ENCODE measurements at places on chromosomes 2 and 18. TPM values are rescaled to one million over a fixed set of nuclear protein-coding genes. Genes with fewer than 3 reads are reported as not detected.

The SCN3A gene
- 0.24 TPM for total RNA-seq

The PLA2R1 gene
- total RNA-seq: 1.1 TPM

DNA sequence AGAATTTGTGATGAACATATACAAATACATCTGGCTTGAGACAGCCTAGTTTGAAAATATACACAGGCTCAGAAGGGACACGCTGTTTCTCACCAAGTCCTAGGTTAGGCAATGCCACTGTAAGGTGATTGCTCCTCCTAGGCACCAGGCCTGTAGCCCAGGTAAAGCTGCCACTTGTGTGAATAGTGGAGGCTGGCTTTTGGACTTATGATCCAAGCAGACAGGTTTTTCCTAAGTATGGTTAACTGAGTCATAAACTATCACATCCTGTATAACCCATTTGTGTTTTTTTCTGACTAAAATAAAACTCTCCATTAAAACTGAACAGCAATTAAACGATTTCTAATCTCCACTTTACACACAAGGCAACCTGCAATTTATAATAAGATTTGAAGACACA lies 81.0 kb downstream of the SEMA4F start:
- no peak for DNase-seq

DNA sequence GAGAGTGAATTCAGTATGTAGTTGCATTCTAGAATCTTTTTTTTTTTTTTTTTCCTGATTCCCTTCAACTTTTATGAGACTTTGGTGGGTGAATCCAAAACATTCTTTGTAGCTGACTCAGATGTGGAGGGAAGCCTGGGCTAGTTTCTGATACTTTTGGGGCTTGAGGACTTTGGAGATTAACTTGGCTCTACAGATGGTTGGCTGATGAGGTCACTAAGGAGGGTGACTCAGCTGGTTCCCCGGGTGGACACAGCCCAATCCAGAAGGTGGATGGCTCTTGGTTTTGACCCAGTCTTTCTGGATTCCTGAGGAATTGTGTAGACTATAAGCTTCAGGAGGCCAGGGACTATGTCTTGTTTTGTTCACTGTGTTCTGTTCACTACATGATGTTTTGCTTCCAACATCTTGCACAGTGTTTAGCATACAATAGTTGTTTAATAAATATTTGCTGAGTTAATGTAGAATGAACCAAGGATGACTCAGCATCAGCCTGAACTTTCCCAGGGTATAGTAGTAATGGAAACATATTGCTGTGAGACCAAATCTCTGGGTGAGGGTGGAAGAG lies 30.5 kb downstream of the LAMA3 start:
- peak; percentile 93 for DNase-seq

The CAVIN2 gene
- not detected for total RNA-seq

GRCh38 chr18:79640875-79641274 lies 38.7 kb upstream of the CTDP1 start:
- no peak for DNase-seq

DNA sequence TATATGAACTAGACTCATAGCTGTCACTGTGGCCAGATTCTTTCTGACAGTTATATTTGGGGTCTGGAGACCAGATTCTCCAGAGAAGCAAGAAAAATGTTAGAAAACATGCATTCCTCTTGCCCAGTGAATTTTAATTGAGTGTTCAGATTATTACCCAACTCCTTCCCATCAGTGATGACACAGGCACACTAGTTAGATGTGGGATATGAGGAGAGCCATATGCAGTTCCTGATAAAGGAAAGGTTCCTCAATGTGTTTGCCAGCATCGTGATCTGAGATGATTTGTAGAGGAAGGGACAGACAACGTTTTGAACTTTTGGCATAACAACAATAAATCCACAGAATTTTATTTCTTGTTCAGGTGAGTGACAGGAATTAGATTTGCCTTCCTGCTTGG lies 308.6 kb downstream of the PIEZO2 start:
- DNase-seq: no peak

- DNase-seq: no peak
These were observed 46.8 kb downstream of the ZC3H15 start for GRCh38 chr2:186532891-186533290.

The RNU2-63P gene
- not detected for total RNA-seq

DNA sequence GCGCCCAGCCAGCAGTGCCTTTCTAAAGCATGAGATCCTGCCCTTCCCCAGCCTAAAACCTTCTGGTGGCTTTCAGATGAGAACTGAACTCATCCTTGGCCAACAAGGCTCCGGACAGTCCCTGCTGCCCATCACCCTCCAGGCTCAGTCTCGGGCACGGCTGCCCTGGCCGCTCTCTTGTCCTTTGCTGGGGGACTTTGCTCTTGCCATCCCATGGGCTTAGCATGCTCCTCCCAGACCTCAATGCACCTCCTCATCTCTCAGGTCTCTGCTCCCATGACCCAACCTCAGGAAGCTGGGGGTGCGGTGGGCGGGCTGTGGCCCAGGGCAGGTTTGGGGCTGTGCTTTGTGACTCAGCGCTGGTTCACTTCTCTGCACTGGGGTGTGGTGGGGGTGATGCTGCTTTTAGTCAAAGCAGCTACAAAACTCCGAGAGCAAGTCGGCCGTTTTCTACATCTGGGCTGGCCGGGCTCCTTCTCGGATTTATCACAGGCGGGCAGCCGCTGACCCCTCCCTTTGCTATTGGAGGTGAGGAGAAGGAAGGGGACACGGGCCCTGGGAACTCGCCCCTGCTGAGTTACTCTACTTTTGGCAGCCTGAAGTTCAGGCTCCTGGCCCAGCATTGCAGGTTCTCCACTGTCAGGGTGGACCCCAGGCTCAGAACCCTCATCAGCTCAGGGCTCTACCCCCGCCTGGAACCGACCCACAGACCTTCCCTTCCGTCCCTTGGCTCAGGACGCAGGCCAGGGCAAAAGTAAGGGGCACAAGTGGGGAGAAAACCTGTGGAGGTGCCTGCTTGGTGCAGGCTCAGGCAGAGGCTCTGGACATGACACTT lies 90.6 kb upstream of the TAF1B start:
- peak; percentile 58 for DNase-seq

DNA sequence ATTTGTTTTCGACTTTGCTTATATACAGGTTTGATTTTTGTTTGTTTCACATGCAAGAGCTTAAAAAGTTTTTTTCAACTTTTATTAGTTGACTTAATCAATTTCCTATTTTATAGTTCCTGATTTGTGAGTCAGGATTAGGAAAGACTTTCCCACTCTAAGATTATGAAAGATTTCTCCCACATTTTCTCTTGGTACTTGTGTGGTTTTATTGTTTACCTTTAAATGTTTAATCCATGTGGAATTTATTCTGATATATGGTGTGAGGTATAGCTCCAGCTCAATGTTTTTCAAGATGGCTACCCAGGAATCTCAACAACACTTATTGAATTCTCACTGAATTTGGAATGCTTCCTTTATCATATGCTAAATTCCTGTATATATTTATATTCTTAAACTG lies 117.8 kb upstream of the LGALSL start:
- DNase-seq: no peak

- peak; percentile 53 for DNase-seq
These were observed 28.7 kb upstream of the MARCO start for GRCh38 chr2:118913131-118913802.

DNA sequence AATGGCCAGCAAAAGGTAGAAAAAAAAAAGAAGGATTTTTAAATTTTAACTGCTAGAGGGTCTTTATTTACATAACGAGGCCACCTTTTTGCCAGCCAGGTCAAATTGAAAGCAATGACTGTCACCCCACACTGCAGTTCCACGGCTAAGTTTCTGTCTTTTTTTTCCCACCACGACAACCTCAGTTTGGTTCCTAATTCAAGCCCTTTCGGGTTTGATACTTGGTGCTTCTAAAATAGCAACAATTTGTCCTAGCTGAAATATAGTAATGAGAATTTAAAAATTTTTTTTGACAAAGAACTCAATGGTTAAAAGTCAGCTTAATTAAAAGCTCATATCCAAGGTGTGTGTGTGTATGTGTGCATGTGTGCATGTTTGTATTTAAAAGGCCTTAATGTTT lies 16.4 kb upstream of the NMS start:
- DNase-seq: no peak

The CD8B2 gene
- total RNA-seq: not detected

The PLEKHH2 gene
- 7.5 TPM for total RNA-seq

DNA sequence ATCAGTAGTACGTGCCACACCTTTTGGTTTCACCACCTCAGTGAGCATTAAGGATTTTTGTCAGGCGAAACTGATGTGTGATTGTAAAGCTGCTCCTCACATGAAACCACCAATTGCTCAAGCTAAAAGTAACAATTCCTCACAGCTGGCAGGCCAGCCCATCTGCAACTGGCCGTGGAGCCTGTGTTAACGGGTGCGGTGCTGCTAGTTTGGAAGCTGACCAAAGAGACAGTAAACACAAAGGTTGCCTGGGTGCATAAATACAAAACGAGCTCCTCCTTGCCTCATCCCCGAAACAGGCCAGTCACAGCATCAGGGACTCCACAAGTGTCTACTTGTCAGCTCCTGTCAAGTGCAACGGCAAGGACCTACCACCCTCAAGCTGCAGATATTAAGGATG lies 32.0 kb downstream of the LGALSL start:
- DNase-seq: no peak

DNA sequence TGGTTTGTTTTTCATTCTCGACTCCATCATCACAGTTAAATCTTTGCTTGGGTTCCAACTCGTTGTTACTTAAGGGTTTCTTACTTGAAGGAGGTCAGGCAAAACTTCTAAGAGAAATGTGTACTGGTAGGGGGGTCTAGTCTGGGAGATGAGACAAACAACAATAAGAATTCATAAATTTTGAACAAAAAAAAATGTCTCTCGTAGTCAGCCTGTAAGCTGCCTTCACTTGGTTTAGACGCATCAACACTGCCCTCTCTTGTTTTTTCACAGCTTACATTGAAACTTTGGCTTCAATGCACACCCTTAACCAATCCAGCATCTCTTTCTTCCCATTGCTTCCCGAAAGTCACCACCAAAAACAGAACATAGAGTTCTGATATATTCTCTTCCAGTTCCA lies 576.4 kb upstream of the PIK3C3 start:
- DNase-seq: no peak

DNA sequence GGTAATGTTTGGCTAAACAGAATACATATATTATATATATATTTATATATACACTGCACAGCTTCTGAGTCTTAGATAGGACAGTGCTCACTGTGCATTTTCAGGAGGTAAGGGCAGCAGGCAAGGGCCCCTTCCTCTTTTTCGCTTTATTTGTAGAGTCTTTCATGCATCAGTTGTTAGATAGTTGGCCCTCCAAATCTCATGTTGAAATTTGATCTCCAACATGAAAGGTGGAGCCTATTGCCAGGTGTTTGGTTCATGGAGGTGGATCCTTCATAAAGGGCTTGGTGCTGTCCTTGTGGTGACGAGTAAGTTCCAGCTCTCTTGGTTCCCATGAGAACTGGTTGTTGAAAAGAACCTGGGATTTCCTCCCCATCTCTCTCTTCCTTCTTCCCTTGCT lies 48.1 kb downstream of the TSN start:
- DNase-seq: no peak

The SLC38A11 gene
- total RNA-seq: 0.09 TPM

- no peak for DNase-seq
These were observed 75.4 kb upstream of the MAP4K3 start for GRCh38 chr2:39512434-39512935.

GRCh38 chr2:186913870-186914269 lies 64.9 kb upstream of the ZSWIM2 start:
- DNase-seq: no peak

DNA sequence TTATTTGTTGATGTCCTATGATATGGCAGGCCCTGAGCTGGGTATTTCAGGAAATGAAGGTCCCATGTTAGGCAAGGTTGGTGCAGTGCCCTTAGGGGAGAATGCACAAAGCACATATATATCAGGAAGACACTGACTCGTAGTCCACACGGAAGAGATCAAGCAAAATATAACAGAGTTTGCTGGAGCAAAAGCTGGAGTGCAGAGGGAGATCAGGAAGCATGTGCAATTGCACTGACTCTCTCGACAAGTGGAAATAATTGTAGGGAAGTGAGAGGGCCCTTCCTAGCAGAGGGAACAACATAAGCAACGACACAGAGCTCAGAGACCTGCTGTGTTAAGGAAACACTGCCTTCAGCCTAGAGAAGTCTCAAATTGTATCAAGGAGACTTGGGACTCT lies 4.2 kb downstream of the ZNF385B start:
- DNase-seq: no peak

The C2orf81 gene
- 9.6 TPM for total RNA-seq

The AFF3 gene
- total RNA-seq: 1.6 TPM

GRCh38 chr2:118967124-118967880 lies 25.3 kb downstream of the MARCO start:
- DNase-seq: no peak

GRCh38 chr2:216299588-216299987 lies 72.7 kb downstream of the MARCHF4 start:
- no peak for DNase-seq

The RBKS gene
- 4.4 TPM for total RNA-seq

DNA sequence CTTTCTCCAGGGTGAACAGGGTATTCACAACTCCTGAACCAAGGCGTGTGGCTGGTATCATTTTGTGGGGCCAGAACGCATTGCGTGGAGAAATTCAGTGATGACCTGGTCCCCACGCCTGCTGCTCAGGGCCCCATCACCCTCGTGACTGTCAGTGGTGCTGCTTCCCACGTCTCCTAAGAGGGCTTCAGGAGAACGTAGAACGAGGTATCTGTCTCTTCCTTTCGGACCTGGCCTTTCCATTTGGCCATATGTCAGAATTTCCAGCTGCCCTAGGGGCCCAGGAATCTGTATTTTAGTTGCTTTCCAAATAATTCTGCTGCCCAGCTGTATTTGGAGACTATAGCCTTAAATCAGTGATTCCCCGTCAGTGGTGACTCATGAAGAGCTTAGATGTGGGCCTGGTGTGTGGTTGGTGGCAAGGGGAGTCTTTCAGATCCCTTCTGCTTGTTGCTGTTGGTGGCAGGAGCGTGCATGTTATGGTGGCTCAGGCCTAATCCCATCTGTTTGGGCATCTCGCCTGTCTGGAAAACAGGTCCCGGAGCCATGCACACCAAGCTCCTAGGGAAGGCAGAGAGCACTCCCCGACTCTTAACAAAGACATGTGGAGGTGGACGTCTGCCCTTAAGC lies 56.4 kb downstream of the NPAS2 start:
- DNase-seq: no peak

- no peak for DNase-seq
These were observed 60.4 kb upstream of the RNF152 start for GRCh38 chr18:61953161-61953560.
